Esophagus muscularis mucosa (tissue), 4 donors: ENCODE measurements at places on chromosomes 4 and X.

- no peak for DNase-seq
- no peaks in the 10 kb centered on the region for H3K4me1 ChIP-seq
- no peaks in the 10 kb centered on the region for H3K27me3 ChIP-seq
- no peak overlapping the region for H3K4me3 ChIP-seq
- no peak overlapping the region for H3K27ac ChIP-seq
These were observed 42.8 kb downstream of the OSTC start for GRCh38 chr4:108693211-108693610.

DNA sequence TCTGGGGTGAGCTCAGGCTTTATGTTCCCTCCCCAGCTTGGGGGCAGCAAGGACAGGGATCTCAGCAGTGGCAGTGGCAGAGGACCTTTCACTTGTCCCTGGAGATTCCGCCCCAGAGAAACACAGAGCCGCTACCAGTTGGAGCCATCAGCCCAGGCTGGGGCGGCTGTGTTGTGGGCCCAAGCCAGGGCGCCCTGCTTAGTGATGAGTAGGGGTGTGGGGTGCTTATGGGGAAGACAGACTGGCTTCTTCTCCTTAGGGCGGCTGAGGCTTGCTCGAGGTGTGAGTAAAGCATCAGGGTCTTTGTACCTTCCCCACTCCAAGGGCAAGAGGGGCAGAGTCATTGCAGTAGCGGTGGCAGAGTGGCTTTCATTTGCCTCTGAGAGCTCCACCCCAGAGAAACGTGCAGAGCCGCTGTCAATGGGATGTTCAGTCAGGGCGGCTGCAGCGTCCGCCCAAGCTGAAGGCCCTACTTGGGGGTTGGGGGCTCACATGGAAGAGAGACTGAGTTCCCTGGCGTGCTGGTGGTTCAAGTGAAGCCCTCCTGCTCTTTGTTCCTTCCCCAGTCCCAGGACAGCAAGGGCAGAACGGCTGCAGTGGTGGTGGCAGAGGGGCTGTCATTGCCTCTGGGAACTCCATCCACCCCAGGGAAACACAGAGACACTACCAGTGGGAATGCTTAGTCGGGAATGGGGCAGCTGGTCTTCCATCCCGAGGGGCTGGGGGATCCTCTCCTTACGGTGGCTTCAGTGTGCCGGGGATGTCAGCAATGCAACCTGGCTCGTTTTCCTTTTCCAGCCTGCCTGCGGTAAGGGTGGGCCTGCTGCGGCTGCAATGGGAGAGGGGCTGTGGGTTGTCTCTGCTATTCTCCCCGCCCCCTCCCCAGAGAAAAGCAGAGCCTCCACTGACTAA, 2142.5 kb upstream of the TENM3 start:
- no peak overlapping the region for H3K4me3 ChIP-seq
- H3K36me3 ChIP-seq, result no peaks in the 10 kb centered on the region

DNA sequence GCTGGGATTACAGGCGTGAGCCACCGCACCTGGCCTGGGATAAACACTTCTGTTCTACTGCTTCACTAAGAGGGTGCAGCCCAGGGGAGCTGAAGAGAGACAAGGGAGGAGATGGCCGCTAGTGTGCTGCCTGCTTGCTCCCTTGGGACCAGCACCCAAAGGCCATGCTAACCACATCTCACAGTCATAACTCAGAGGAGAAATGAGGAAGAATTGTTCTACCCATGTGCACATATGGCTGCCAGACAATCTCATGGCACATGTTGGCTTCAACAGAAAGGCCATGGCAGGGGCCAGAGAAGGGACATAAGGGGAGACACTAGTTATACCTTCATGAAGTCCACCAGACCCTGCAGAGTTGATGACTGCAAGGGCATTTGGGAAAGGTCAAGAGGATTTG, 22.4 kb downstream of the CLDN22 start:
- peaks cover 41% of the 10 kb centered on the region for H3K36me3 ChIP-seq
- H3K27ac ChIP-seq, result no peak overlapping the region
- no peak for DNase-seq

- H3K27ac ChIP-seq, result no peak overlapping the region
- no peak for DNase-seq
- no peak overlapping the region for H3K4me3 ChIP-seq
- H3K27me3 ChIP-seq, result peaks cover 21% of the 10 kb centered on the region
These were observed 37.2 kb upstream of the GPR78 start for GRCh38 chr4:8542776-8543525.

DNA sequence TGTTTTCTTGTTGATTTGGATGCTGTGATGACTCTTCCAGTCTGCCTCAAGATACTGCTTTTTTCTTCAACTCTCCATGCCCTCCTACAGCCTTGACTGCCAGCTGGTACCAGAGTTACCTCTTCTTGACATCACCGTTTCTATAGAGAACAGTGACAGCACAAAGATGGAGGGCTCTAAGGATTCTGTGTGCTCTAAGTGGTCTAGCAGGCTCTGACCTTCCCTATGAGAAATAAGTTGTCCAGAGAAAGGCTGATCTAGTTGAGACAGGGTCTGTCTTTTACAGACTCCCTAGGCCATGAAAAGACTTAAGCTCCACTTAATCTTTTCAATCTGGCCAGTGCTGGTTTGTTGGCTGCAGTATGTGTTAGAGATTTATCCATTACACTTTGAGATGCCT, at the start of gene AKAP4:
Gene AKAP4 (minus strand): TSS at position 101 of the 400 bp plus-strand sequence. CDS start 118 bp downstream, outside the sequence.
- no peaks in the 10 kb centered on the region for H3K36me3 ChIP-seq
- H3K27ac ChIP-seq, result no peak within 1 kb of the TSS
- H3K27me3 ChIP-seq, result no peaks in the 10 kb centered on the region
- no peak for DNase-seq

- no peak overlapping the region for H3K27ac ChIP-seq
- DNase-seq, result no peak
- H3K36me3 ChIP-seq, result no peaks in the 10 kb centered on the region
- H3K27me3 ChIP-seq, result no peaks in the 10 kb centered on the region
These were observed 185.7 kb downstream of the UNC5C start for GRCh38 chr4:95362906-95363558.

GRCh38 chrX:7190157-7190556, 42.2 kb upstream of the PUDP start:
- H3K27me3 ChIP-seq, result no peaks in the 10 kb centered on the region
- no peak overlapping the region for H3K4me3 ChIP-seq
- H3K4me1 ChIP-seq, result no peaks in the 10 kb centered on the region

- no peaks in the 10 kb centered on the region for H3K36me3 ChIP-seq
- H3K27me3 ChIP-seq, result no peaks in the 10 kb centered on the region
- DNase-seq, result no peak
- no peaks in the 10 kb centered on the region for H3K4me1 ChIP-seq
- no peak overlapping the region for H3K27ac ChIP-seq
These were observed 14.5 kb upstream of the CCSER1 start for GRCh38 chr4:90112715-90113114.

GRCh38 chr4:29966386-29966785, 753.8 kb upstream of the PCDH7 start:
- H3K4me1 ChIP-seq, result no peaks in the 10 kb centered on the region
- DNase-seq, result no peak
- no peaks in the 10 kb centered on the region for H3K36me3 ChIP-seq
- H3K4me3 ChIP-seq, result no peak overlapping the region
- no peaks in the 10 kb centered on the region for H3K27me3 ChIP-seq
- no peak overlapping the region for H3K27ac ChIP-seq

DNA sequence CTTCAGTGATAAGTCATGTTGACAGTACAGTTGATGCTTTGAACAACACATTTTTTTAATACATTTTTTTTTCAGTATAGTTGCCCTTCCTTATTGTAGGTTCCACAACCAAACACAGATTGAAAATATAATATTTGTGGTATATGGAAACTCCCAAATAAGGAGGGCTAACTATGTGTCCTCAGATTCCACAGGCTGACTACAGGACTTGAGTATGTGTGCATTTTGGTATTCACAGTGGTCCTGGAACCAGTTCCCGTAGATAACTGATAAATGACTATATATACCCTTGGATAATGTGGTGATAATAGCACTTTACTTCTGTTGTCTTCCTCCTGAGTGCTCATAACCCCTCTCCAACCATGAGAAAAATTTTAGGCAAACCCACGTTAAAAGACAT, 111.6 kb upstream of the NUDT6 start:
- no peaks in the 10 kb centered on the region for H3K27me3 ChIP-seq
- DNase-seq, result no peak
- no peaks in the 10 kb centered on the region for H3K4me1 ChIP-seq
- peaks cover 4% of the 10 kb centered on the region for H3K36me3 ChIP-seq
- H3K4me3 ChIP-seq, result no peak overlapping the region
- H3K27ac ChIP-seq, result no peak overlapping the region

DNA sequence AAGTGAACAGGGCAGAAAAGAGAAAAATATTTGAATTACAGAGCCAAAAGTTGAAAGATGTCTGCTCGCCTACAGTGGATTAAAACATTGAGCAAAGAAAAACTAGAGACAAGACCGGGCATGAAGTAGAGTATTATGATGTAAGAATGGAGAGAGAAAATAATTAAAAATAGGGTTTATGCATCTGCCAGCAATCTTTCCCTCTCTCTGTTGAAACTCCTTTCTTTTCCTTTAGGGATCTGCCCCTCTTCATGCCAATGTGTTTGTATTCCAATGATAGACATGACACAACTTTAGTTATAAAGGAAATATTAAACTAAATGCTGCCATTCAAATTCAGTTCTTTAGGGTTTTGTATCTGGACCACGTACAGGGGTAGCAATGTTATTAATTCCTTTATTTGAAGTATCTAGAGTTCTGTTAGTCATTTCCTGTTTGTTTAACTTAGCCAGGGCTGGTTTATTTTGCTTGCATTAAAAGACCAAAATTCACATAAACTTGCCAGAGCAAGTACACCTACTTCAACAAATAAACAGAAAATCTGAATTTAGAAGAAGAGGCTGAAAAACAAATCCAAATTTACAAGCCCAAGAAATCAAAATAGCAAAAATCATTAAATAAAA, 202.6 kb downstream of the SPOCK3 start:
- H3K27ac ChIP-seq, result no peak overlapping the region
- no peak overlapping the region for H3K4me3 ChIP-seq
- H3K27me3 ChIP-seq, result no peaks in the 10 kb centered on the region
